ENCODE measurements at places on chromosomes 3 and 15.

DNA sequence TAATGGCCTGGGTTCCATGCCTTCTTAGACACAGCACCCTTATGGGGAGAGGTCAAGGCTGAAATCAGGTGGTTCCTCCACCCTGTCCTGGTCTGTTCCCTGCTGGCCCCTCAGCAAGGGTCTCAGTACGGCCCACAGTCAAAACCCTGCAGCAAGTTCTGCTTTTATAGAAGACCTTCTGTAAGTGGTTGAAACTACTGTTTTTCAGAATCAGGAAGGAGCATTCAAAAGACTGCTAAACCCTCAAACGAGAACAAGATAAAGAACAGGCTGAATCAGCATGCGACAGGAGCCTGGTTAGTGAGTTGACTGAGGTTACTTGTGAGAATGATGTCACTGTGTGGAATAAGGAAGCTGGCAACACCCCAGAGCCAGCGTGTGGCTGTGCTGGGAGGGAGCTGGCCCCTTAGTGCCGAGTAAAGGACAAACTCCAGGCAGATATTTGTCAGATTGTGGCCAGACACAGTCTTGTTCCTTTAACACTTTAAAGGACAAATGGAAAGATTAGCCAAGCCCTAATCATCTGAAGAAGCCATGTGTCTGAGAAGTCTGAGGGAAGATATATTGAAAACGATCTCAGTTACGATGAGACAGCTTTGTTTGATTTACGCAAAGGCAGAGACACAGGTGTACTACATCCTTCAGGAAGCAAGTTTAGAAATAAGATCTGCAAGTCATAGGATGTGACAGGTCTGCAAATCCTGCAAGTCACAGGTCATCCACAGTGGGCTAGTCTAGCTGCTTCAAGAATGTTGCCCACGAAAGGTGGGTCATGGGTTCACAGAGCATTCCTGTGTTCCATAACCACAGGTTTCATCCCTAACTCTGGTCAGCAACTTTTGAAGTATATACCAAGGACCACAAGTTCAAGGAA, 54.0 kb downstream of the B3GNT5 start:
- DNase-seq = peak; percentile 58

GRCh38 chr15:50068016-50068415, 51.0 kb downstream of the ATP8B4 start:
- no peak for DNase-seq

GRCh38 chr3:69776920-69777581, 37.8 kb downstream of the MITF start:
- DNase-seq = no peak

GRCh38 chr3:12705981-12706380, 42.1 kb upstream of the RAF1 start:
- DNase-seq = no peak

DNA sequence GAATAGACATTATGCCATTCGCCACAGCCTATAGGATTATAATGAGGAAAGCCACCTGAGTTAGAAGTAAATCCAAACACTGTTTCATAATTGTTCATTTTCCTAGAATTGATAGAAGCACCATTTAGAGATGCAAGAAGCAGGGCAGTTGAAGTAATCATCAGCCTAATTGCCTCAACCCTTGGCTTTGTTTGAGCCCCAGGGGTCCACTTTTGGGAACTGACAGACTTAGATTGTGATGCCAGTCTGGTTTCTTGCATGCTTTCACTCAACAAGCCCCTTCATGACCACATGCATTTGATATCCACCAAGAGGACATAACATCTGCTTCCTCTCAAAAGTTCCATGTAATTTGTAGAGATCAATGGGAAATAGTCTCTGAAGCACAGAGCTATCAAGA, 97.2 kb upstream of the COL8A1 start:
- DNase-seq = no peak

GRCh38 chr3:172442606-172443005, 5.7 kb downstream of the GHSR start:
- no peak for DNase-seq

DNA sequence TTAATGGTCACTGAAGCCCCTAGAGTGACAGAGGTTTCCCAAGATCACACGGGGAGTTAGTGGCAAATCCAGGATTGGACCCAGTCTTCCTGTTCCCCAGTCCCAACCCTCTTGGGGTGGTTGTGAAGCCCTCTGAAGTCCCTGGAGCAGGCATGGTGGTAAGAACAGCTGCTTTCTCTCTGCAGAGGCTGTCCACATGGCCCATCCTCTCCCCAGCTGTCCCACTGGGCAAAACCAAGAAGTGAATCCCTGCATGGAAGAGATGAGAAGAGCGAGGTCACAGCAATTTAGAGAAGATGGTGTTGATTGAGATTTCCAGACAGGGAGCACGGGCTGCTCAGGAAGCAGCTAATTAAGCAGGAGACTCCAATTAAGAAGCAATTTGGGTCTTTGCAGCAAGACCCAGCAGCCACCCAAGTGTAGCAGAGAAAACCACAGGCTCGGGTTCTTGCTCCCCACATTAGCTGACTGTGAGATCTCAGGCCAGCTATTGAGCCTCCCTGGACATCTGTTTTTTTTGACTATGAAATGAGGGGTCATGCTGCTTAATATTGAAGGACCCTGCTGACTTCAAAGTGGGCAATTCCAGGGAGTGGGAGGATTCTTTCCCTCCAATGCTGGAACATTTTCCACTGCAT, 14.8 kb upstream of the HDAC11 start:
- DNase-seq = no peak

DNA sequence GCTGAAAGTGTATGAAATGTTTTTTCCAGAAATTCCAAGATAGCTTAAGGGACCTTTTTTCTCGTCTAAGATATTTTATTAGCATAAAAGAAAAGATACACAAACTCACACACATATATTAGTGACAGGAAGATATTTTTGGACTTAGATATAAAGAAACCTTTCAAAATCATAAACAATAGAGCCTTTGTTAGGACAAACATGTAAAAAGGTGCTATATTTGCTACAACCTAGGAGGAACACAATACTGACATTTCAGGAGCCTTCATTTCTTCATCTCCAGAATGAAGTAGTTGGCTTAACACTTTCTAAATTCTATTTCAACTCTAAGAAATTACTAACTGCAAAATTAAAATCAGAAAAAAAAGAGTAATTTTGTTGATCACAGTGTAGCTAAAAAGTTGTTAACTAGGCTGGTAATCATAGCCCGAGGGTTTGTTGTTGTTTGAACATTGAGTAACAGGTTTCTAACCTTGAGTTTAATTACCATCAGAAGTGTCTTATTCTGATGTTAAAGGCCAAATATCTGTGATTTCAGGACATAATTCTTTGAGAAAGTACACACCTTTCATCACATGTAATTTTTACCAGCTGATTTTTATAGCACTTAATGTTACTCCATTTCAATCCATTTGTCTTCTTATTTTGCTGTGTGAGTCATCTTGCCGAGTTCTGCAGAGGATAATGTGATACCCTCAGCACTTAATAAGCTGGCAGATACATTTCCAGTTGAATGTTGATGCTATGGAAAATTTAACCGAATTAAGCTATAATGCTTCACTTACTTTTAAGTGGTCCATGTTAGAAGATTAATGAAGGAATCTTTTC, 97.3 kb downstream of the MBNL1 start:
- no peak for DNase-seq

Measured in activated CD4-positive, alpha-beta T cell treated with anti-CD3 and anti-CD28 coated beads, Interleukin-2, Interleukin-4, amounts not matched to agents 100 ng/mL and 50 ng/mL, durations not matched to agents 16 hours and 8 hours (primary cell).